ENCODE measurements at places on chromosomes 12 and 14. TPM values are rescaled to one million over a fixed set of nuclear protein-coding genes. Genes with fewer than 3 reads are reported as not detected.

DNA sequence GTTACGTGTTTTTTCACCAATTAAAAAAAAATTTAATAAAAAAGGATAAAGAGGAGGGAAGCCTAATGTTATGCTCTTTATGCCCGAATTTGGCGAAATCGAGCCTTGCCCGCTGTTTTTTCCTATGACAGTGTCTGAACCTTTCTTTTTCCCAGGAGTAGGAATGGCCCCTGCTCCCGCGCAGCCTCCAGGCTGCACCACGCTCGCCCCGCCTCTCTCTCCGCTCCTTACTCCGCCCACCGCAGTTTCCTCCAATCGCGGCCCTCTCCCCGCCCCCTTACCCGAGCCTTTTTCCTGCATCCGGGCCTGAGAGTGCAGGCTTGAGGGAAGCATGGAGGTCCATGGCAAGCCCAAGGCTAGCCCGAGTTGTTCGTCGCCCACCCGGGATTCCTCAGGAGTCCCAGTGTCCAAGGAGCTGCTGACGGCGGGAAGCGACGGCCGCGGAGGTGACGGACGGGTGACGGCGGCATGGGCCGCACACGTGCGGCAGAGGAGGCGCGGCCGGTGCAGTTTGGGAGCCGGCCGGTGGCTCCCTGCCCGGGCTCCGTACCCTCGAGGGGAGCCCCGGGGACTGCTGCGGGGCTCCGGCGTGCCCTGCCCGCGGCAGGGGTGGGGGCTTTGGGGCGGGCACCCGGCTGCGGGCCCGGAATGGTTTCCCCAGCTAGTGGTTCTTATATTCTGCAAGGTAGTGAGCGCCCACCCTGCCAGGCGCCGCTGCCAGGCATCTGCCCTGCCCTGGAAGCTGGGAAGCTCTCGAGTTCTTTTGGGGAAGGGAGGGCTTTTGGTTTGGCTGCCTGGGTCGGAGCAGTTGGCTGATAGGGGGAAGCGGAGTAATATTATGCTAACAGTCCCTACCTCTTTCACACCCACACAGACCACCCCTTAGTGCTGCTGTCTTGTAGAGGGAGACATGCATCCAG, at the start of gene NOPCHAP1:
NOPCHAP1 (plus strand) TSS at position 295 of the 920 bp plus-strand sequence; CDS start at position 332, 37 bp downstream.
- H3K4me3 ChIP-seq = peak within 1 kb of the TSS; percentile 77
- peaks cover 3% of the 10 kb centered on the region for H3K27me3 ChIP-seq
- peak within 1 kb of the TSS; percentile 59 for H3K27ac ChIP-seq

- no peak overlapping the region for H3K4me3 ChIP-seq
- H3K36me3 ChIP-seq = no peaks in the 10 kb centered on the region
Measured at GRCh38 chr12:25585662-25586061, 32.6 kb upstream of the LMNTD1 start.

DNA sequence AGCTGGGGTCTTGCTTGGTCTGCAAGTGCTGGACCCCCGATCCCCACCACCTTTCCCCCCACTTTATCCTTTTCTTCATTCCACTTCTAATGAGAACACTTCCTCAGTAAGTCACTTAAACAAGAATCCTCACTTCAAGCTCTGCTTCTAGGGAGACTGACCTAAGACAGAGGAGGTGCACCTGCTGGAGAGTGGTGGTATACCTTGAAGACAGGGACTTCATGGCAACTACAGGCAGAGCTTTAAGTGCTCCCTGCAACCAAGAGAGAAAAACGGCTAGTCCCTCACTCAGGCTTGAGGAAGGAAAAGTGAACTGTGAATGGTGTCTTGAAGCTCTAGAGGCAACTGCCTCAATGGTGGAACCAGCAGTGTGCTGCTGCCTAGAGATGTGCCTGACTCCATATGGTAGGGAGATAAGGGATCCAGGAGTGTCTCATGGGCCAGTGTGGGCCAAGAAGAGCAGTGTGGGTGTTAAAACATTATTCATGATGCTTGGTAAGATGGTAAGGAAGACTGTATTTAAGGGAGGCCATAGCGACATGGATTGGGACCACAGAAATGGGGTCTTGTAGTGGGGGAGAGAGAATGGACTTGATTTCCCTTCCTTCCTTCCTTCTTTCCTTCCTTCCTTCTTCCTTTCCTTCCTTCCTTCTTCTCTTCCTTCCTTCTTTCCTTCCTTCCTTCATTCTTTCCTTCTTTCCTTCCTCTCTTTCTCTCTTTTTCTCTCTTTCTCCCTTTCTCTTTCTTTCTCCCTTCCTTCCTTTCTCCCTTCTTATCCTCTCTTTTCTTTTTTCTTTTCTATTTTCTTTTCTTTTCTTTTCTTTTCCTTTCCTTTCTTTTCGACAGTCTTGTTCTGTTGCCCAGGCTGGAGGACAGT, 96.2 kb upstream of the NAP1L1 start:
- no peak overlapping the region for H3K4me3 ChIP-seq
- H3K4me1 ChIP-seq = peaks cover 12% of the 10 kb centered on the region
- peaks cover 39% of the 10 kb centered on the region for H3K27me3 ChIP-seq
- DNase-seq = no peak
- no peak overlapping the region for H3K27ac ChIP-seq
- no peaks in the 10 kb centered on the region for H3K36me3 ChIP-seq

DNA sequence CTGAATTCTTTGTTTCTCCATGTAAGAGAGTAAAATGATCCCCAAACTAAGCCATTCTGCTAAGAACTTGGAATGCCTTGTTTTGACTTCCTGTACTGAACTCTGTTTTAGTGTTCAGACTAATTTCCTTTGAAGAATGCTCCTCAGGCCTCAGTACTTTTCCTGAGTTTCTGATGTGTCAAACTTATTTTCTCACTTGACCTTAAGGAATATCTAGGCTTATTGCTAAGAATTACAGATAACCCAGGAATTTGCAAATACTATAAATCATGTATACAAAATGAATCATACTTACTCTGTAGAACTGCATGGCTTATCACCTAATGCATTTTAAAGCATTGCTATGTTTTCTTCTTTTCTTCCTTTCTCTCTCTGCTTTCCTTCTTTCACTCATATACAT, 93.1 kb upstream of the PKP2 start:
- H3K36me3 ChIP-seq = no peaks in the 10 kb centered on the region
- H3K4me3 ChIP-seq = no peak overlapping the region
- DNase-seq = no peak
- peaks cover under 1% of the 10 kb centered on the region for H3K27me3 ChIP-seq
- H3K4me1 ChIP-seq = no peaks in the 10 kb centered on the region

DNA sequence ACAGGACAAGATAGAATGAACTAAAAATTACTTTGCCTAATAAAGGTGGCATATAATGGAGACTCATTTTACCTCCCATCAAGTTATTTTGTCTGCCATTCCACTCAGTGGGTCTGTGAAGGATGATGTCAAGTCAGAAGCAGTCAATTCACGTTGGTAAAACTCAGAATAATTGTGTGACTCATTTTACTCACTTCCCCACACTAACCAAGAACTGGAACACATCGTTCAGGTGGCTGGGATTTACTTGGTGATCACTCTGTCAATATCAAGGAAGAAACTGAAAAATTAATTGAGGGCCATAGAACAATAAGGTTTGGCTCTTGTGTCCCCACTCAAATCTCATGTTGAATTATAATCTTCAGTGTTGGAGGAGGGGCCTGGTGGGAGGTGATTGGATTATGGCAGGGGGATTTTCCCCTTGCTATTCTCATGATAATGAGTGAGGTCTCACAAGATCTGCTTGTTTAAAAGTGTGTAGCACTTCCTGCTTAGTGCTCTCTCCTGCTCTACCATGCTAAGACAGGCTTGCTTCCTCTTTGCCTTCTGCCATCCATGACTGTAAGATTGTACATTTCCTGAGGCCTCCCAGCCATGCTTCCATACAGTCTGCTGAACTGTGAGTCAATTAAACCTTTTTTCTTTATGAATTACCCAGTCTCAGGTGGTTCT, 35.7 kb upstream of the GTF2A1 start:
- peaks cover 5% of the 10 kb centered on the region for H3K4me1 ChIP-seq
- H3K4me3 ChIP-seq = no peak overlapping the region
- H3K36me3 ChIP-seq = no peaks in the 10 kb centered on the region
- no peak for DNase-seq

DNA sequence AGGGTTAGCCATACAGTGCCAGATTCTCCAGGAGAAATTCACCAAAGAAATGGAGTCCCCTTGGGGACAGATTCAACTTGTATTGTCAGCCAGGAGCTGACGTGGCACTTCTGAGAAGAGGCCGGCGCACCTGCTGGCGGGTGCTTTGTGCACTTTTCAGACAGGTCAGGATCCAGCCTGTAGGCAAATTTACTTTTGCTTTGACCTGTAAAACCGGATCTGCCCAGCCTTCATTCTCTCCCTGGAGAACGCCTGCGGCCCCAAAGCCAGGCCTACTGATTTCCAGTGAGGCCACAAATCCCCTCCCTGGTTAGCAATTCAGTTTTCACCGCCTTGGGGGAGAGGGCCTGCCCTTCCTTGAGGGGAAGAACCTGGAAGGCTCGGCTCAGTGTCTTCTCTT, 17.4 kb downstream of the P2RX4 start:
- peaks cover 43% of the 10 kb centered on the region for H3K4me1 ChIP-seq
- peaks cover 48% of the 10 kb centered on the region for H3K36me3 ChIP-seq
- H3K27me3 ChIP-seq = no peaks in the 10 kb centered on the region
- H3K27ac ChIP-seq = peak overlapping the region; percentile 70

- H3K27ac ChIP-seq = no peak overlapping the region
- H3K4me1 ChIP-seq = peaks cover 43% of the 10 kb centered on the region
- H3K4me3 ChIP-seq = no peak overlapping the region
Measured at GRCh38 chr12:50220363-50220995, 53.3 kb upstream of the CERS5 start.

OVCH1 gene
- total RNA-seq = not detected

Data from activated CD4-positive, alpha-beta memory T cell treated with anti-CD3 and anti-CD28 coated beads for 36 hours (primary cell).